CD4-positive, alpha-beta T cell (primary cell): ENCODE measurements at places on chromosomes 3 and 15. TPM values are rescaled to one million over a fixed set of nuclear protein-coding genes. Genes with fewer than 3 reads are reported as not detected.

DNA sequence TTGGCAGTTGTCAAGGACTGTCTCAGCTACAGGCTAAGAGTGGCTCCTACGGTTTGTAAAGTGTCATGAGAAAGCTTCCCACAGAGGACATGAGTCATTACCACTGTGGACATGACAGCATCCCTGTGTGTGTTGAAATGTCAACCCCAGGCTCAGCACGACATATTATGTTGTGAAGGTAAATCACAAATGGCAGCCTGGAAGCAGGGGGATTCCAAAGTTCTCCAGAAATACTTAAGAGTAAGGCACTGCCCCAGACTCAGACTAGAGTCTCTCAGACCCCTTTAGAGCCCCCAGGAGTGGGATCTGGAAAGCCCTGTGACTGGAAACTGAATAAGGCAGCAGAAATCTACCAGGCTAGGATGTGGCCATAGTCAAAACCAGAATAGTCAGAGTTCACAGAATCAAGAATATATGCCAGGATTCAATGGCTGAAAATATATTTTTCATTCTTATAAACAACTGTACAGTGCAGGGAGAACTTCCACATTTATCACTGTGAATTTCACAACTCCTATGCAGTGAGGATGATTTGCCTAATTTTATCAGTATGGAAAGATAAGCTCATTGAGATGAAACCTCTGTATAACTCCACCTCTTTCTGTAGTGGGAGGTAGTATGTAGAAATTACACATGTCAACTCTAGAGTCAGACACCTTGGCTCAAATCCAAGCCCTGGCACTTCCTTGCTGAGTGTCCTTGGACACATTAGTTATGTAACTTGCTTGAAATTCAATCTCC is 237.1 kb upstream of the CFAP20DC start:
- DNase-seq, result no peak

DNA sequence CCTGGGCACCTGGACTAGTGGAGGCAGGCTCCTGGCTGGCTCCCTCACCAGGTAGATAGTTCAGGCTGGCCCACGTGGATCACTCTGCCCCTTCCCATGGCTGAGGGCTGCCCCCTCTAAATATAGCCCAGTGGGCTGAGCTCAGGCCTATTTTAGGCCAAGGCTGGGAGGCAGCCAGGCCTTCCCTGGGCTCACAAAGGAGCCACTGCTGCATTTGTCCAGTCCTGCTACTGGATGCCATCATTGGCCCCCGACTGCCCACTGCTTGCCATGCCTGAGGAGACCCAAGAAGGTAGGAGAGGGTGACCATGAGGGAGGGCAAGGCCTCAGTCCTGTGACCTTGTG is at the start of gene LSMEM2:
TSS of gene LSMEM2 (plus strand) at position 208 of the 345 bp plus-strand sequence. CDS start at position 235, 27 bp downstream.
- no peak for DNase-seq

DNA sequence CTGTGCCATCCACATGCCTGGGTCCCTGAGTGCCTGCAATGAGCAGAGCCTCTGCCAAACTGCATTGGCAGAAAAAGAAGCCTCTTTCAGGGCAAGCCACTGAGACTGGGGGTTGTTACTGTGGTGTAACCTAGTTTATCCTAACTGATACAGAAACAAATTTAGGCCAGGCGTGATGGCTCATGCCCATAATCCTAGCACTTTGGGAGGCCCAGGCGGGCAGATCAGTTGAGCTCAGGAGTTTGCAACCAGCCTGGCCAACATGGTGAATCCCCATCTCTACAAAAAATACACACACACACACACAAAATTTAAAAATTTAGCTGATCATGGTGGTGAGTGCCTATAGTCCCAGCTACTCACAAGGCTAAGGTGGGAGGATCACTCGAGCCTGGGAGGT is 221.6 kb downstream of the TBC1D2B start:
- DNase-seq, result no peak

- DNase-seq, result no peak
Measured at GRCh38 chr3:9730657-9731205, 804 bp upstream of the BRPF1 start.

GRCh38 chr15:100623301-100623700 is 20.9 kb downstream of the ASB7 start:
- no peak for DNase-seq

DNA sequence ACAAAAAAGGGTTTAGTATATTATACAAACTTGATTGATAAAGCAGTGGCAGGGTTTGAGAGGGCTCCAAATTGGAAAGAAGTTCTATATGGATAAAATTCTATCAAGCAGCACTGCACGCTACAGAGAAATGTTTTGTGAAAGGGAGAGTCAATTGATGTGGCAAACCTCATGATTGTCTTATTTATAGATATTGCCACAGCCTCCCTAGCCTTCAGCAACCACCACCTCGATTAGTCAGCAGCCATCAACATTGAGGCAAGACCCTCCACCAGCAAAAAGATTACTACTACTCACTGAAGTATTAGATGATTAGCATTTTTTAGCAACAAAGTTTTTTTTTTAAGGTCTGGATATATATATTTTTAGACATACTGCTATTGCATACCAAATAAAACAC is 296.7 kb downstream of the CHST2 start:
- no peak for DNase-seq

GRCh38 chr3:52203701-52204100 is 5.7 kb downstream of the ALAS1 start:
- DNase-seq, result no peak

GRCh38 chr3:112651071-112651470 is 10.1 kb upstream of the CCDC80 start:
- no peak for DNase-seq

DNA sequence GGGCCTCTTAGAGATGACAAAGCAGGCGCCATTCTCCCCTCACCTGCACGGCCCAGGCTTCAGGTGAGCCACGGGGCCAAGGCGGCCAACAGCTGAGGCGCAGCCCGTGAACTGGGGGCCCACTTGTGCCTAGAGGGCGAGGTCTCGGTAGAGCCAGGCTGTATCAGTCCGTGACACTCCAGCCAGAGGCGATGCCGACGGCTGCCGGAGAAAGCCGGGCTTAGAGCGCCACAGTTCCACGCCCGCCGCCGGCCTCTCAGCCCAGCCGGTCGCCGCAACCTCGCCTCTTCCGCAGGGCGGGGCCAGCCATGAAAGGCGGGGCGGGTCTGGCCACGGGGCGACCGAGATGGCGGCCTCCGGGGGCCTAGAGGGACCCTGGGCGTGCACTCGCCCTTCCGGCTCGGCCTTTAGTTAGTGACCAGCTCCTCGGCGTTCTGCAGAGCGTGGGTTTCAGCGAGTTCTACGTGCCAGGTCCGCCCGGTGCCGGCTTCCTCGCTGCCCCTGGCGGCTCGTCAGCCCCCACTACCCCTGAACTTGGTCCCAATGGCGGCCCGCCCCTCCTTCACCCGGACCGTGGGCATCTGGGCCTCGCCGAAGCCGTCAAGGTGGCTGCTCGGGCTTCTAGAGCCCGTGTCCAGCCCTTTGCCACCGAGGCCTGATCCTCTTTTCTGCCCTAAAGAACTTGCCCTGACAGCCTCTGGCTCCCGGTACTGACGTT is at the start of gene ZNF621:
TSS of gene ZNF621 (plus strand) at position 393 of the 718 bp plus-strand sequence. CDS start 881 bp downstream, outside the sequence.
- peak; percentile 86 for DNase-seq

DNA sequence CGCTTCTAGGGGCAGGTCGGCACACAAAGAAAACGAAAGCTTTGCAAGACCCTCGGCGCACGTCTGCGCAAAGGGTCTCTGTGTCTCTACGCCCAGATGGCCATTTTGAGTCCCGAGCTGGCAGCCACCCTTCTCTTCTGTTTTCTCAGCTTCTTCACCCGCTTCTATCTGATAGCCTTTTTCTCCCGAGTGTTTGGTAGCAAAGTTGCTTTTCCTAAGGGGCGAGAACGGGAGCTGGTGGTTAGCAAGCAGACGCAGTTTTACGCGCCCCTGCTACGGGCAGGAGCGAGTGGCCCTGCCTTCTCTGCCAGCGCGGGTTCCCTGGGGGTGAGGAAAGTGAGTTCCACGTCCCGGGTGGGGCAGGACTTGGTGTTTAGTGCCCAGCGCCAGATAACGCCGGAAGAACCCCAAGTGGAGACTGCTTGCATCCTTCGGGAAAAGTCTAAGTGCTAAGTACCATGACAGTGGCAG is 2.9 kb upstream of the MKRN2 start:
- no peak for DNase-seq

DNA sequence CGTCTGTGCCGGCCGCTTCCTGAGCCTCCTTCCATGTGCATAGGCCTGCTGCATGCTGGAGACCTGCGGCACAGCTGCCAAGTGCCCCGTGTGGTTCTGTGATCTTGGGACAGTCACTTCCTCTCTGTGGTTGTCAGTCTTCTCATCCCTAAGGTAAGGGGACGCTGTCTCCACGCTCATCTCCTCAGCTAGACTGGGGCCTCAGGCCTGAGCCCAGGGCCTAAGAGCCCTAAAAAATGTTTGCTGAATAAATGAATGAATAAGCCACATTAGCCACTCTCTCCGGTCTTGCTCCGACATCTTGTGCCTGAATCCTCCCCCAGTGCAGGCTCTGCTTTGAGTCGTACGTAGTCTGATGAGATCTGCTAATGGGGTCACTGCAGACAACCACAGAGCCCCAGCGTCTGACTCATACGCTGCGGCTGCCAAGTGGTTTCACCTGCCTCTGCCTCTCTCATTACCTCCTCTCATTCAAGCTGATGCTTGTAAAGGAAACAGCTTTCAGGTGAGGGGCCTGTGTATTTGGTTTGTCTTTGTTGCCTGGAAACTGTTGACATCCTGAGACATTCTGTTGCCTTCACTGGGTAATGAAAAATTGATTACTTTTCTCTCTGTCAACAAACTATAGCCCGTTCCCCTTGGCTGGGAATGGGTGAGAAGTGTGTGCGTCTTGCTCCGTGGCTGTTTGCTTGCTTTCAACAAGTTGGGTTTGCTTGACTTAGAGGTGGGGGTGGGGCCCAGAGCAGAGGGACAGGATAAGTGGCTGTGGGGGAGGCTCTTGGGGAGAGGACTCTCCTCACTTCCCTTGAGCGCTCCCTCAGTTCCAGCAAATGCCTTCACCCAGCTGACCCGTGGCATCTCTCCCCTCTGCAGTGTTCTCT is 15.9 kb downstream of the RPLP1 start:
- DNase-seq, result peak; percentile 97

GRCh38 chr3:113065336-113065735 is 74.6 kb downstream of the GTPBP8 start:
- no peak for DNase-seq

- DNase-seq, result no peak
Measured at GRCh38 chr3:48294611-48295263, 38.7 kb downstream of the SPINK8 start.

GRCh38 chr3:8464668-8465067 is 37.0 kb upstream of the LMCD1 start:
- no peak for DNase-seq

DNA sequence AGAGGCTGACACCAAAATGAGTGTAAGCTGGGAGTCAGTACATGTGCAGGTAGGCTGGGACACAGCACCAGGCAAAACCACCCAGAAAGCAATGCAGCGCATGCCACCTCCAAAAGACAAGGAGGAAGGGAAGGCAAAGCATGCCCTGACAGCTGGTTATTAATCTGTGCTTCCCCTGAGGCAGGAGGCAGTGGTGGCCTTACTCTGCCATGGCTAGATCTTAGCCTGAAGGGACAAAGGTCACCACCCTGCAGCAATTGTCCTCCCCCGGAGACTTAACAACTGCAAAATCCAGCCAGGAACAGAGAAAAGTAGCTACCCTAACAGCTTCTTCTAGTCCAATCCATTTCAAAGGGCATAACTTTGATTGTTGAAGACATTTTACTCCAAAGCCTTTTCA is 73.7 kb downstream of the PLD1 start:
- DNase-seq, result no peak

DNA sequence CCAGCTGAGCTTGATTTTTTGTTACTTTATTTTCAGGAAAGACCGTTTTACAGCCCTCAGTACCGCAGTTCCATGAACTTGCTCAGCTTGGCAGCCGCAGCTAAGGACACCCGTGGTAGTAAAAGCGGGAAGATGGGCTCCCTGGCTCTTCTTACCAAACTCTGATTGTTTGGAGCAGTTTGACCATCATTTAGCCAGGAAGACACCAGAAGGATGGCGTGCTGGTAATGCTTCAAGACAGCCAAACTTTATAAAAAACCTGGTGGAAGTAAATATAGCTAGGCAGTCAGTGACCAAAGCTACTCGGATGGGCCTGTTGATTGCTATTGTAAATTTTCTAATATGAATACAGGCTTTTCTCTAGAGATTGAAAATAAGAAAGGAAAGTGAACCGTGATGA is 28.9 kb downstream of the POLR2M start:
- no peak for DNase-seq

GRCh38 chr3:37491343-37491742 is 317.0 kb upstream of the LRRFIP2 start:
- no peak for DNase-seq

DNA sequence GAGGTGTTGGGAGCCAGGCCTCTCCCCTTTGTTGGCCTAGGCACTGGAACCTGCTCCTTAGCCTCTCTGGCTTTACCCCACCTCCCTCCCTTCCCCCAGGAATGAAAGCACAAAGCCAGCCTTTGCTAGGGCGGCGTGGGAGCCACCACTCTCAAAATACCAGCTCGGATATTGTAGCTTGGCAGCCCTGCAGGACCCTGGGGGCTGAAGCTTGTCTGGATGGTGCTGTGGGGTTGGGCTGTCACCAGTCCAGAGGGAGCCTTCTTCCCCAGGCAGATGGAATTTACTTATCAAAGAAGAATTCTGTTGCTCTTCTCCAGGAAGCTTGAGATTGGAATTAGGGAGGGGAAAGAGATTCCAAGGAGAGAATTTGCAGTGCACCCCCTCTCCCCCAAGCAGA is 14.9 kb upstream of the GRM2 start:
- no peak for DNase-seq

- DNase-seq, result no peak
Measured at GRCh38 chr3:53009826-53010539, 35.9 kb downstream of the SFMBT1 start.

ZNF385D gene
- not detected for total RNA-seq

ZWILCH gene
- total RNA-seq, result 6.8 TPM

IL17RC gene
- 0.42 TPM for total RNA-seq

SNURF gene
- total RNA-seq, result 30.1 TPM

INSYN1 gene
- total RNA-seq, result not detected

RARB gene
- total RNA-seq, result not detected

STRA6 gene
- not detected for total RNA-seq

DUOXA2 gene
- not detected for total RNA-seq

GLCE gene
- total RNA-seq, result 3.2 TPM

TGM4 gene
- not detected for total RNA-seq

CHRNA3 gene
- not detected for total RNA-seq

ATOSA gene
- total RNA-seq, result 137 TPM

CSTA gene
- total RNA-seq, result 1.2 TPM

SAMMSON gene
- total RNA-seq, result not detected
